Endothelial cell (in vitro differentiated cells): ENCODE measurements at places on chromosomes 12 and 14.

DNA sequence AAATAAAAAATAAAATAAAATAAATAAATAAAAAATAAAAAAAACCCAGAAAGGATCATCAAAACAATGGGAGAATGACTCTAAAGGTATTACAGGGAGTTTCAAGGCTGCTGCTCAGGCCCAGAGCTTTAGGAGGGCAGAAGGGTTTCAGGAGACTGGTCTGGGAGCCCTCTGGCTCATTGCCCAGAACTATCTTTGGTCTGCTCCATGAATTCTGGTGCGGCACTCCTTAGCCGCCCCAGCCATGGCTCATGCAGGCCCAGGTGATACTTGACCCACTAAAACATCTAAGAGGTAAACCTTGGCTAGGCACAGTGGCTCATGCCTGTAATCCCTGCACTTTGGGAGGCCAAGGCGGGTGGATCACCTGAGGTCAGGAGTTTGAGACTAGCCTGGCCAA lies 14.7 kb upstream of the TMED10 start:
- DNase-seq: no peak

DNA sequence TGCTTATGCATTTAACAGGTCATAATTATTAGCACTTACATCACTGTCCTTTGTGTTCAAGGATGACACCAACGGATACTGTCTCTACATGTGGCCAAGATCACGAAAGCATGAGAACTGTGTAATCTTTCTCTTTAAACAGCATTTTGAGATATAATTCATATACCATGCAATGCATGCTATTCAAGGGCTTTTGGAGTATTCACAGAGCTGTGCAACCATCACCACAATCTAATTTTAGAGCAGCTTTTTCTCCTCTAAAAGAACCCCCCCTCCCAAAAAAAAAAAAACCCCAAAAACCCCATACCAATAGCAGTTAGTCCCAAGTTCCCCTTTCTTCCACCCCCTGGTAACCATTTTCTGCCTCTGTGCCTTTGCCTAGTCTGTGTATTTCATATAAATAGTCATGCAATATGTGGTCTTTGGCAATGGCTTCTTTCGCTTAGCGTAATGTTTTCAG lies 60.6 kb downstream of the SPRING1 start:
- no peak for DNase-seq

DNA sequence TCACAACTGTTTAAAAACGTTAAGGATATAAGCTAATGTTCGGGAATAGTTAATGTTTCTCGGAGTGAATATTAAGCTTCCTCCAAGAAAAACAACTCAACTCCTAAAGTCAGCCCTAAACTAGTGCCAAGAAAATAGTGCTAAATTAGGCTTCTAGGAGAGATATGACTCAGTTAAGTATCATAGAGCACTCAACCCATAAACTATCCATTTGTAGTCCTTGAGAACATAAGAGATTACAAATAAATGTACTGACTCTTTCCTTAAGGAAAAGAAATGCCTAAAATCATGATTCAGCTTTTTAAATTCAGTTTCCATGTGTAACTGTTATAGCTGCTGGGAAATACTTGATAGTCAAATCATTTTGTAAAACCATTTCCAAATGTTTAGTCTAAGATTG lies 117.1 kb downstream of the HMGA2 start:
- no peak for DNase-seq

GRCh38 chr12:22334410-22335100 lies at the start of gene ST8SIA1:
TSS of gene ST8SIA1 (minus strand) at chr12:22334707. CDS start at chr12:22334232, 475 bp downstream.
- DNase-seq: peak; percentile 22

DNA sequence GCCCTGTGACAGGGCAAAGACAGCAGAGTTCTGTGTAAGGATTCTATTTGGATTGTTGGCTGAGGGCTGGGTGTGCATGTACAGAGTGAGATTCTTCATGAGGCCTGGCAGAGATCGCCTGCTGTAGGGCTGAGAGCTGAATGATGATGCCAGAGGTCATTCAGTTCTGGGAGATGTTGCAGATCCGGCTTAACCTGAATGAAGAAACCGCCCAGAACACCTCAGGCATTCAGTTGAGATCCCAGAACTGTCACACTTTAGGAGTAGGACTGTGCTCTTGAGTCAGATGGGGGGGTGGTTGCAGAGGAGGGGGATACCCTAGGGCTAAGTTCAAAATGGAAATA lies 5.8 kb upstream of the EVL start:
- no peak for DNase-seq
